ENCODE measurements at places on chromosomes 2 and 18. TPM values are rescaled to one million over a fixed set of nuclear protein-coding genes. Genes with fewer than 3 reads are reported as not detected.

PDCD1 gene
- total RNA-seq, result not detected

CCBE1 gene
- 26.0 TPM for total RNA-seq

CRYGD gene
- not detected for total RNA-seq

RFTN2 gene
- total RNA-seq, result 25.6 TPM

LRRTM4 gene
- not detected for total RNA-seq

HEATR5B gene
- total RNA-seq, result 18.1 TPM

REV1 gene
- 31.3 TPM for total RNA-seq

SKA1 gene
- total RNA-seq, result 8.0 TPM

DSG4 gene
- total RNA-seq, result not detected

ACMSD gene
- total RNA-seq, result not detected

GALNT5 gene
- 28.8 TPM for total RNA-seq

CNTNAP5 gene
- total RNA-seq, result not detected

TNFAIP6 gene
- total RNA-seq, result 25.2 TPM

PROKR1 gene
- total RNA-seq, result under 0.01 TPM

MEP1B gene
- total RNA-seq, result not detected

SALL3 gene
- 0.53 TPM for total RNA-seq

NYAP2 gene
- not detected for total RNA-seq

LRRC30 gene
- total RNA-seq, result not detected
